ENCODE measurements at places on chromosomes 4 and X.

DNA sequence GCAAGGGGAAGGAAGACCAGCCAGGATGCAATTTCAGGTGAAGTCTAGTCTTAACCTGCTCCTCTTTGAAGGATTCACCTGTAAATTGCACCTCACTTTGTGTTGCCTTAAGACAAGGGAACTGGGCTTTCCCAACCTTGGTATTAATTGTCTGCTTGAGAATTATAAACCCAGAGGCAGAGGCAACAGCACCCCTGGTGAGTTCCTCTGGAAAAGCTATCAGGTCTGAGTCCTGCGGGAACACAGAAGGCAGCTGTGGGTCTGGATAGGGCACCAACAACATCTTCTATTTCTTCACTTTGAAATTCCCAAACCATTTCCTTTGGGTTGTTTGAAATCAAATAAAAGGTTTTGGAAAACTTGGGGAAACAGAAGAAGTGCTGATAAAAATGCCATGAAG lies 109.2 kb upstream of the NPY2R start:
- no peak for DNase-seq

DNA sequence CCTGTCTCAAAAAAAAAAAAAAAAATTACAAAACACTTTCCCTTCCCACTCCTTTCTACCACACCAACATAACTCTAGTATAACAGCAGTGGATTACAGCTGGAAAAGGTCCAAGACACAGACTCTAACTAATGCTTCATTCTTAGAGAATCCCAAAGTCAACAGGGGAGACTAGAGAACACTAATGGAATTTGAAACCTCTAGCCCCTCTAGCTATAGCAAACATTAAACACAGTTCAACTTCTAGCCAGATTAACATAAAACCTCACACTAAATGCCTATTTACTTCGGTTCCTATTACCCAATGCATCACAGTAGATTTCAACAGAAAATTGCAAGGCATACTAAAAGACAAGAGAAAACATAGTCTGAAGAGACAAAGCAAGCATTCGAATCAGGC lies 10.5 kb upstream of the DHX15 start:
- no peak for DNase-seq

DNA sequence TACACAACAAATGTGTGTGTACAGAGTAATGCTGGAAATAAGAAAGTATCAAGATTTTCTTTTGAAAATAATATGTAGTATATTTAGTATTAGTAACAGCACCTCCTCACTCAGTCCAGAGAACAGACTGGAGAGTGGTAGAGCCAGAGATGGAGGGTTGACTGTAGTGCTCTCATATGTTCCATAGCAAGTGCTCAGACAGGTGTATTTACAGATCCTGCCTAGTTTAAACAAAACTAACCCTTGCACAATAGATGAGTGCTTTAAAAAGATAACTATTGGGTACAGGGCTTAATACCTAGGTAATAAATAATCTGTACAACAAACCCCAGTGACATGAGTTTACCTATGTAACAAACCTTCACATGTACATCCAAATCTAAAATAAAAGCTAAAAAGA lies 381.0 kb upstream of the EMCN start:
- no peak for DNase-seq

- DNase-seq, result peak; percentile 88
These were observed at the start of gene LAGE3 for GRCh38 chrX:154478728-154479622. Gene LAGE3 (minus strand): TSS chrX:154479281. CDS start chrX:154478915, 366 bp downstream.

DNA sequence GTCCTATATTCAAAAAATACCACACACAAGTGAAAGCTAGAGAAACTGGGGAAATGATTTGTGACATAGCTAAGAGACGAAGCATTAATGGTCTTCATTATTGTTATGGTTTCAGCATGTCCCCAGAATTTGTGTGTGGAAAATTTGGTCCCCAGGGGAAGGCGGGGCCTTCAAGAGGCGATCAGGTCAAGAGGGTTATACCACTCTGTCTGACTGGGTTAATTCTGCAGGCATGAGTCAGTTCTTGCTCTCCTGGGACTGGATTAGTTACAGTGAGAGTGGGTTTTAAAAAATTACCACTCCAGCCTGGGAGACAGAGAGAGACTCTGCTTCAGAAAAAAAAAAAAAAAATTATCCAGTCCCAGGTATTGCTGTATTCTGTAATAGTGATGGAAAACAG lies 2.1 kb upstream of the MTNR1A start:
- DNase-seq, result no peak

DNA sequence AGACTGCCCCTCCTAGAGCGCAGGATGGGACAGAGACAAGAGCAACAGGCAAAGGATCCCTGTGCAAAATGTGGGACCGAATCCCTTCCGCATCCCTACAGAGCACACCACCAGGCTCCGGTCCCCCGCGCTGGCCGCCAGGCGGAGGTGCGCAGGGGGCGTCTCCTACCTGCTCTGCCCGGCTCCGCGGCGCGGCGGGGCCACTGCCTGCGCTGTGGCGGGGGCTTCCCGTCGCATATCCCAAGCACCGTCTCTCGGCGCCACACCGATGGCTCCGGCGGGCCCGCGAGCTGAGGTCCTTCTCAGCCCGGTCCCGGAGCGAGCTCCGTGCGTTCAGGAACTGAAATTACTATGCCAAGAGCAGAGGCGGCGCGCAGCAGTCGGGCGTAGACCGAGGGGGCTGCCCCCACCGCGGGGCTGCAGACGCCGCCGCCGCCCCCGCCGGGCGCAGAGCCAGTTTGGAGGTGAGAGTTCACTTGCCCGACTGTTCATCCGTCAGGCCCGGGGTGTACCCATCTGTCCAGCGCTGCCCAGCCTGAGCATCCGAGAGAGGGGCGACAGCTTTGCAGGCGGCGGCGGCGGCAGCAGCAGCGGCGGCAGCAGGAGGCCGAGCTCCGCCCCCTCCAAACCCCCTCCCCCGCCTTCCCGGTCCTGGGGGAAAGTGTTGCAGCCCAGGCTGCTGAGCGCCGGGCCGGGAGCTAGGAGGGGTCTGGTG lies at the start of gene GPRIN3:
Gene GPRIN3 (minus strand): TSS at position 355 of the 715 bp plus-strand sequence. CDS start 57,690 bp downstream, outside the sequence.
- no peak for DNase-seq
